ENCODE measurements at places on chromosomes 6 and 20. TPM values are rescaled to one million over a fixed set of nuclear protein-coding genes. Genes with fewer than 3 reads are reported as not detected.

DNA sequence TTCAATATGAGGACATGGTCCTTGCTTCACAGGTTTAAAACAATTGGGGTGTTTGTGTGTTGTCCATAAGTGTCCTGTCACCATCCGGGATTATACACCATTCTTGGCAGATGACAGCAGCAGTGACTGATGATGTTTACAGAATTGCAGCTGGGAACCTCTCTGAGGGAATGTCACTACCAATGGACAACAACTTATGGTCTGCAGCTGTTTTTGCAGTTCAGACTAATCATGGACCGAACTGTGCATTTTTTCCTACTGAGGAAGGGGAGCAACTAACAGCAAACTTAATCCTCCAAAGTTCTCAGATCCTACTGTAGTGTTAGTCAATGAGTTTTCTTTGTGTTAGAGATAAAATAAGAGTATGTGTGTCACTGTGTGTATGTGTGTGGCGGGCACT is 26.0 kb downstream of the FAM229B start:
- H3K4me1 ChIP-seq = peaks cover 10% of the 10 kb centered on the region
- no peak overlapping the region for H3K4me3 ChIP-seq
- no peak overlapping the region for H3K27ac ChIP-seq
- no peaks in the 10 kb centered on the region for H3K27me3 ChIP-seq
- H3K36me3 ChIP-seq = no peaks in the 10 kb centered on the region
- no peak for DNase-seq

DNA sequence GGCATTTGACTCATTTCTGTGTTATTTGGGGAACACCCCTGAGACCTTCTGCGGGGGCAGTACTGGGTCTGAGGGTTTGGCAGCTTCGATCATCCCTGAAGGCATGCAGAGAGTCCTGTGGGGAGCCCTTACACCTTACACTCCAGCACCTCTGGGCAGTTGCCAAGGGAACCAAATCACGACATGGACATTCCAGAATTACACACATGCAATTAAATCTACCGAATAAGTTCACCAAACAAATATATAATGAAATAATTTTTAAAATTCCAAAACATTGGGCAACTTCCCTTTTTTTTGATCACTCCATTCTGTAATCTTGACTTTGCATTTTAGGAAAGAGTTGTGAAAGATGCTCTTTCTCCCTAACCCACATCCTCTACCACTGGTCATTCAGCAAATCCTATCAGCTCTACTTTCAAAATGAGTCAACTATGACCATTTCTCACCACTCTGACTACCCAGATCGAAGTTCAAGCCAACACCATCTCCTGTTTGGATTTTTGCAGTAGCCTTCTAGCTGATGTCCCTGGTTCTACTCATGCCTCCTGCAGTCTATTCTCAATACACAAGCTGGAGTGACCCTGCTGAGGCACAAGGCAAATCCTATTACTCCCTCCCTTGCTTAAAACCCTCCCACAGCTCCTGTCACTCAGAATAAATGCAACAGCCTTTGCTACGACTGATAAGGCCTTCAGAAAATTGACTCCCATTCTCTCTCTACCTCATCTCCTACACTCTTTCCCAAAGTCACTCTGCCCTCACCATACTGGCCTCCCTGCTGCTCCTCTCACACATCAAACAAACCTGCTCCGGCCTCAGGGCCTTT is 533.3 kb downstream of the HACE1 start:
- no peak overlapping the region for H3K4me3 ChIP-seq
- peak; percentile 34 for DNase-seq

- H3K27me3 ChIP-seq = no peaks in the 10 kb centered on the region
- no peak overlapping the region for H3K4me3 ChIP-seq
- H3K4me1 ChIP-seq = peaks cover 3% of the 10 kb centered on the region
- no peak overlapping the region for H3K27ac ChIP-seq
Measured at GRCh38 chr6:147826698-147827097, 318.2 kb downstream of the SAMD5 start.

Gene CRISP2
- total RNA-seq = not detected

Measured in neural progenitor cell (in vitro differentiated cells).